Fibroblast of skin of right biceps (primary cell): ENCODE measurements at places on chromosomes 16 and 17.

GRCh38 chr16:20203272-20203671, 124.0 kb downstream of the GP2 start:
- no peak for DNase-seq

DNA sequence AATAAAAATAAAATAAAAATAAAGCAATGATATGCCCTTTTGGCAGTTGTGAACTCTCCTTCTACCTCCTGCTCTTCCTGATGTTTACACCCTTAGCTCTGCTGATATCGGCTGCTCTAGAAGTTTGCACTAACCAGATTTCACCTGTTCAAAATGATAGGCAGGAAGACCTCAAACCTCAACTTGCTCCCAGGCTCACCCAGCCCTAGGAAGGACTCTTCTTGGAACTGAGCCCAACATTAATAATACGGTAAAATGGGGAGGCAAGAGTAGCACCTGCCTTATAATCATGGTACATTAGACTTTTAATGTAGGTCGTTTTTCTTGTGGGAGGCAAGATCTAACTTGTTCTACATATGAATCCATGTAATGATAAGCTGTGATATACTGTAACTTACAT, 61.2 kb upstream of the MED13 start:
- no peak for DNase-seq

- peak; percentile 38 for DNase-seq
These were observed 12.7 kb downstream of the CYGB start for GRCh38 chr17:76524598-76525512.

DNA sequence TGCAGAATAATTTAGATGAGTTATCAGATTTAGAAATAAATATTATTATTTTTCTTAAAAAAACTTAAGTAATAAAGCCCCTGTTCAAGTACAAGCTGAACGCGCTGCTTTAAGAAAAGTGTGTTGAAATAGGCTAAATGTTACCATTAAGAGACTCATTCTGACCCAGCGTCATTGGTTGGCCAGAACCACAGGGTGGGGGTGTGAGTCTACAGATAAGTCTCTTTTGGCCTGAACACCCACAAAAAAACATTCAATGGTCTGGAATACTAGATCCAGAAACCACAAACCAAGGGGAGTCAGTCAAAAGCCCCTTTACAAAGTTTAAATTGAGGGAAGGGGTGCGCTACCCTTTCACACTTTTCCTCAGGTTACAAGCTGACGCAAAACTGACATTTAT, 776.1 kb downstream of the KCNJ2 start:
- no peak for DNase-seq

GRCh38 chr17:30380643-30381339, 2.1 kb downstream of the CPD start:
- DNase-seq: no peak

DNA sequence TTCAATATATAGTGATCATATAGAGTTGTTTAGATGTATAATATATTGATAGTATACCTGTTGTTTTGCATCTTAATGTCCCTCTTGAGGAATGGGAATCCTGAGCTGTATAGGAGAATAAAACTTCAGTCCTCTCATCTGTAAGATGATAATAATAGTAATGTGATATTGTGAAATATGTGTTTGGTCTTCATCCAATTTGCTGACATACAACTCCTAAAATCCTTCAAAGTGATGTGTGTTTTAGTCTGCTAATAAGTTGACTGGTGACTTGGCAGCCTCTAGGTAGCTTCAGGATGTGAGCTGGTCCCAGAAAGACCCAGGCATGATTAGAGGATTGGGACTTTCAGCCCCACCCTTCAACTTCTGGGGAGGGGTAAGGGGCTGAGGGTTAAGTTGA, 22.8 kb upstream of the NFAT5 start:
- peak; percentile 46 for DNase-seq

DNA sequence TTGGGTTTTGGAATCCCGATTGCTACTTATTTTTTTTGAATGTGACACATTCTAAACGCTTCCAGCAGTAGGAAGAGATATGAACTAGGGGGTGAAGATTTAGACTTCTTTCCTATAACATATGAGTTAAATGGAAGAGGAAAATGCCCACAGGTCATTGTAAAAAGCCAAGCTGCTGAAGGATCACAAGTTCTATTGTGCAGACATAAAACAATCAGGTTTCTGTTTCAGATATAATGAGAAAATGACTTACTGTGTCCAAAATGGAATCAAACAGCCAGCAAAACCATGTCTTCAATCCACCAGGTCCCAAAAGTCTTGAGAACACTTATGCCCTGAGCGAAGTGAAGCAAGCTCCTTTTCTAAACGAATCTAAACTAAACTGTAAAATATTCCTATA, 157.0 kb upstream of the SOX9 start:
- no peak for DNase-seq

DNA sequence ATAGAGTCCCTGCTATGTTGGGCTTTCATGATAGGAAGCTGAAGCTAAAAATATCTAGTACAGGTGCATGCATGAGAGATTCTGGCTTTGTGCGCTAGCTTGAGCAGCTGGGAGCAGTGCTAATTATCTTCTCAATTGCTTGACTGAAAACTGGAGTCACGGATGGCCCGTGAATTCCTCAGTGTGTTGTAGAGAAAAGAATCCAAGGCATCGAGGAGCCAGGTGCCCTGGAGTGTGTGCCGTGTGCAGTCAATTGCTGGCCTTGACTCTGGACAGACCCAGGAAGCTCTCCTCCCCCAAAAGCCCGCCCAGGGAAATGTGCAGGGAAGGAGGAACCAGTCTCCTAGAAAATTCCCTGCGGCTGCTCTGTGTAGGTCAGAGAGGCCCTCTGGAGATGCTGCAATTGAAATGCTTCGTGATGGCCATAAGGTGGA, 14.2 kb downstream of the LGALS3BP start:
- no peak for DNase-seq
